ENCODE measurements at places on chromosomes 2 and 18. TPM values are rescaled to one million over a fixed set of nuclear protein-coding genes. Genes with fewer than 3 reads are reported as not detected.

- DNase-seq: no peak
- H3K27ac ChIP-seq: no peak overlapping the region
- no peaks in the 10 kb centered on the region for H3K27me3 ChIP-seq
- H3K36me3 ChIP-seq: no peaks in the 10 kb centered on the region
These were observed 768.3 kb downstream of the RNF144A start for GRCh38 chr2:7685342-7686015.

- H3K27ac ChIP-seq: no peak overlapping the region
- H3K36me3 ChIP-seq: no peaks in the 10 kb centered on the region
- DNase-seq: no peak
- no peaks in the 10 kb centered on the region for H3K4me1 ChIP-seq
These were observed 490.0 kb upstream of the HS6ST1 start for GRCh38 chr2:128808462-128809258.

GRCh38 chr18:50274044-50274442, 7.3 kb downstream of the MBD1 start:
- DNase-seq: no peak
- H3K4me3 ChIP-seq: no peak overlapping the region
- no peaks in the 10 kb centered on the region for H3K27me3 ChIP-seq
- peaks cover 5% of the 10 kb centered on the region for H3K4me1 ChIP-seq
- H3K36me3 ChIP-seq: peaks cover 70% of the 10 kb centered on the region
- no peak overlapping the region for H3K27ac ChIP-seq

GRCh38 chr18:62521593-62521992, 1.2 kb upstream of the ZCCHC2 start:
- no peaks in the 10 kb centered on the region for H3K36me3 ChIP-seq
- no peaks in the 10 kb centered on the region for H3K27me3 ChIP-seq
- H3K4me1 ChIP-seq: no peaks in the 10 kb centered on the region
- no peak overlapping the region for H3K27ac ChIP-seq
- H3K4me3 ChIP-seq: peak overlapping the region; percentile 74

GRCh38 chr2:210862283-210863065, 306.1 kb downstream of the CPS1 start:
- DNase-seq: no peak
- no peak overlapping the region for H3K27ac ChIP-seq
- no peak overlapping the region for H3K4me3 ChIP-seq

GRCh38 chr2:18668221-18668620, 78.9 kb upstream of the NT5C1B start:
- no peaks in the 10 kb centered on the region for H3K36me3 ChIP-seq
- H3K4me1 ChIP-seq: no peaks in the 10 kb centered on the region
- DNase-seq: no peak
- H3K27me3 ChIP-seq: no peaks in the 10 kb centered on the region

DNA sequence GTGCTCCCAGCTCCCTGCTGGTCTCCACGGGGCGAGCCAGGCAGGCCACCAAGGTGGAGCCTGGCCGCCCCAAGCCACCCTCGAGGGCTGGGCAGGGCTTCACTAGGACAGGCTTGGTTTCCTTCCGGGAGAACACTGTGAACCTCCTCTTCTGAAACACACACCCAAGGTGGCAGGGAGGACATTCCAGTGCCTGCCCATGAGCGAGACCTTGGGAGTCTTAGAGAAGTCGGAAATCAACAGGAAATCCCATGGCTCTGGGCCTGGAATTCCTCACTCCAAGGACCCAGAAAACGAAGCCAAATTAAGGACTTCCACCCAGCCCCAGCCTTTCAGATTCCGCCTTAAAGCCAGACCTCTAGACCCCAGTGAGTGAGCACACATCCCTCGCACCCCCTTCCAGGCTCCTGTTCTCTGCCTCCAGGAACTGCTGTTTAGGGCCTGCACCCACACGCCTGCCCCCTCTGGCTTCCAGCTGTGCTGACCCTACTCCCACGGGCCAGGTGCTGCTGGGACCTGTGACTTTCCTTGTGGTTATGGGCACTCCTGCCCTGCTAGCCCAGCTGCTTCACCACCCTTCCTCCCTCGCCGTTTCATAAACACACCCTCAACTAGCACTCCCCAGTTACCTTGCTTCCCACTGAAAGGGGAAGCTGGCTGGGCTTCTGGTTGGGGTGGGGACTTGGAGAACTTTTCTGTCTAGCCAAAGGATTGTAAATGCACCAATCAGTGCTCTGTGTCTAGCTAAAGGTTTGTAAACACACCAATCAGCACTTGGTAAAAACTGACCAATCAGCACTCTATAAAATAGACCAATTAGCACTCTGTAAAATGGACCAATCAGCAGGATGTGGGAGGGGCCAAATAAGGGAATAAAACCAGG, 13.7 kb downstream of the GPR17 start:
- no peak overlapping the region for H3K27ac ChIP-seq
- H3K36me3 ChIP-seq: no peaks in the 10 kb centered on the region
- H3K4me1 ChIP-seq: no peaks in the 10 kb centered on the region
- H3K27me3 ChIP-seq: peaks cover 4% of the 10 kb centered on the region
- no peak overlapping the region for H3K4me3 ChIP-seq

- no peak overlapping the region for H3K4me3 ChIP-seq
- no peak overlapping the region for H3K27ac ChIP-seq
- no peak for DNase-seq
- no peaks in the 10 kb centered on the region for H3K4me1 ChIP-seq
- no peaks in the 10 kb centered on the region for H3K27me3 ChIP-seq
These were observed 21.4 kb upstream of the EML4 start for GRCh38 chr2:42147641-42148274.

GRCh38 chr2:217468042-217468830, 534.6 kb downstream of the TNS1 start:
- H3K27me3 ChIP-seq: no peaks in the 10 kb centered on the region
- H3K36me3 ChIP-seq: no peaks in the 10 kb centered on the region
- no peak overlapping the region for H3K4me3 ChIP-seq
- H3K27ac ChIP-seq: no peak overlapping the region
- DNase-seq: no peak

DNA sequence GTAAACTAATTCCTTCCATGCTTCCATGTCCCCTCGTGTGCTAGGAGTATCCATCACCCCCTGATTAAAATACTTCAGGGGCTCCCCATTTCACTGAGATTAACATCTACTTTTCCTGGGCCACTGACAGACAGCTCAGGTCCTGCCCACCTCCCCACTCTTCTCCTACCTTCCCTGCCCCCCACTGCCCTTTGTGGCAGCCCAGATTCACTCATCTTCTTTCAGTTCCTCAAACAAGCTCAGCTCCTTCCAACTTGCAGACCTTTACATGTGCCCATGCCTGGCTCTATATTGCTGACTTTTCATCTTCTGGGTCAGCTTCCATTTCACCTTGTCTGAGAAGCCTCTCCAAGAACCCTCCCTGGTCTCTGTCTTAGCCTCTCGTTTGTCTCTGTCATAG, 12.0 kb downstream of the RUFY4 start:
- peak; percentile 61 for DNase-seq
- H3K27me3 ChIP-seq: no peaks in the 10 kb centered on the region
- peaks cover 35% of the 10 kb centered on the region for H3K4me1 ChIP-seq

DNA sequence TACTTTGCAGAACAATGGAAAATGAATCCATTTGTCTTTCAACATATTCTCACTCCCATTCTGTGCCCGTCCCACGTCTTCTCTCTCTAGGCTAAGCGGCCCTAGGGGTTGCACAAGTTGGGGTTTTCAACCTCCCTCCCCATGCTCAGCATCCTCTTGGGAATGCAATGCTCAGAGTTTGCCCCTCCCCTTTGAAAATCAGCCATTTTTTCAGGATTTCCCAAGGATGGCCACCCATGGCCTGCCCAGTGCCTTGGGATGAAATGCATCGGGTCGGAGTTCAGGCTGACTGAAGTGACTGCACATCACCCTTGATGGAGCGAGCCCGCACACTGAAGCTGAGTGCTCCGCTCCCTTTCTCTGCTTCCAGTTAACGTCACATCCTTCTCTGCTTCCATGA, 87.9 kb downstream of the TNS1 start:
- DNase-seq: no peak
- H3K4me3 ChIP-seq: no peak overlapping the region
- no peaks in the 10 kb centered on the region for H3K4me1 ChIP-seq
- peaks cover 3% of the 10 kb centered on the region for H3K27me3 ChIP-seq
- H3K36me3 ChIP-seq: no peaks in the 10 kb centered on the region

- no peak overlapping the region for H3K27ac ChIP-seq
- no peaks in the 10 kb centered on the region for H3K27me3 ChIP-seq
- DNase-seq: no peak
- H3K36me3 ChIP-seq: no peaks in the 10 kb centered on the region
These were observed 389.3 kb upstream of the MYT1L start for GRCh38 chr2:2720351-2720750.

- H3K27ac ChIP-seq: no peak overlapping the region
- no peak overlapping the region for H3K4me3 ChIP-seq
- H3K27me3 ChIP-seq: no peaks in the 10 kb centered on the region
- H3K4me1 ChIP-seq: no peaks in the 10 kb centered on the region
These were observed 19.4 kb downstream of the KCNIP3 start for GRCh38 chr2:95316466-95317122.

DNA sequence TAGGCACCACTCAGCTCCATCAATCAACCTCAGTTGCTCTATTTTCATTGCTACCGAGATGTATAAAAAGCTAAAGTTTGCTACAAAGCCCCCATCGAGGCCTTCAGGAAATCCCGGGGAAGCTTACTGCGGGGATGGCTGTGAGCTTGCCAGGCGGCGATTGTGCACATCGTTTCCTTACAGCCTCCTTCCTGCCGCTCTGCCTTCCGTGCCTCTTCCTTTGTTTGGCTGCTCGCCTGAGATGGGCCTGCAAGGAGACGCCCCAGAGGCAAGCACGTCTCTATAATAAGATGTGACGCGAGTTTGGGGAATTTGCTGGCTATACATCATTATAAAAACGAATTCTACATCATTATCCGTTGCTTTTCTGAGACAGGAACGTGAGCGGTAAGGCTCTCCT, 41.6 kb downstream of the DHRS9 start:
- H3K4me1 ChIP-seq: 0 out of 2 replicates have a peak, but pooled peaks cover 4% of the 10 kb centered on the region
- H3K27ac ChIP-seq: no peak overlapping the region
- no peaks in the 10 kb centered on the region for H3K27me3 ChIP-seq
- no peaks in the 10 kb centered on the region for H3K36me3 ChIP-seq

- no peak overlapping the region for H3K4me3 ChIP-seq
- no peak overlapping the region for H3K27ac ChIP-seq
- H3K36me3 ChIP-seq: no peaks in the 10 kb centered on the region
- no peak for DNase-seq
These were observed 65.3 kb downstream of the C18orf63 start for GRCh38 chr18:74380916-74381315.

DNA sequence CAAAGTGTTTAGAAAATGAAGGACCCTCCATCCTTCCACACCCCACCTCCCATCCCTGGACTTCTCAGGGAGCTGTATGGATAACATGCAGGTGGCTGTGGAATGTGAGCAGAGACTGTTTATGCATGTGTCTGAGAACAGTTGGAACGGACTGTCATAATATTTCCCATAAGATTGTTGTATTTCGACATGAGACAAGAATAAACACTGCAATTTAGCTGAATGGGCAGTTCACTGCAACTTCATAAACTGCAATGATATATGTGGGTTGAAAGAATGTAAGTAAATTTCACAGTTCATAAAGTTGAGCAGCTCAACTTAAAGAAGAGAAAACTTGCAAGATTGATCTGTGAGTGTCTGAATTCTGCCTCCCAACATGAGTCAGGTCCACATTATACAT, 74.6 kb downstream of the MEP1B start:
- H3K4me1 ChIP-seq: no peaks in the 10 kb centered on the region
- no peak for DNase-seq
- no peak overlapping the region for H3K27ac ChIP-seq
- no peak overlapping the region for H3K4me3 ChIP-seq
- no peaks in the 10 kb centered on the region for H3K27me3 ChIP-seq

- H3K27me3 ChIP-seq: no peaks in the 10 kb centered on the region
- no peak overlapping the region for H3K4me3 ChIP-seq
- no peak overlapping the region for H3K27ac ChIP-seq
- H3K36me3 ChIP-seq: no peaks in the 10 kb centered on the region
- DNase-seq: no peak
- H3K4me1 ChIP-seq: no peaks in the 10 kb centered on the region
These were observed 213.4 kb downstream of the GPD2 start for GRCh38 chr2:156649596-156649995.

GRCh38 chr2:29207352-29208148, 92.3 kb downstream of the CLIP4 start:
- no peaks in the 10 kb centered on the region for H3K36me3 ChIP-seq
- H3K27me3 ChIP-seq: no peaks in the 10 kb centered on the region
- H3K4me1 ChIP-seq: no peaks in the 10 kb centered on the region
- DNase-seq: no peak
- H3K4me3 ChIP-seq: no peak overlapping the region
- no peak overlapping the region for H3K27ac ChIP-seq

GRCh38 chr2:68594674-68595492, 48.5 kb upstream of the PROKR1 start:
- no peaks in the 10 kb centered on the region for H3K4me1 ChIP-seq
- H3K27ac ChIP-seq: peak overlapping the region; percentile 31
- no peaks in the 10 kb centered on the region for H3K36me3 ChIP-seq
- H3K4me3 ChIP-seq: peak overlapping the region; percentile 38

DNA sequence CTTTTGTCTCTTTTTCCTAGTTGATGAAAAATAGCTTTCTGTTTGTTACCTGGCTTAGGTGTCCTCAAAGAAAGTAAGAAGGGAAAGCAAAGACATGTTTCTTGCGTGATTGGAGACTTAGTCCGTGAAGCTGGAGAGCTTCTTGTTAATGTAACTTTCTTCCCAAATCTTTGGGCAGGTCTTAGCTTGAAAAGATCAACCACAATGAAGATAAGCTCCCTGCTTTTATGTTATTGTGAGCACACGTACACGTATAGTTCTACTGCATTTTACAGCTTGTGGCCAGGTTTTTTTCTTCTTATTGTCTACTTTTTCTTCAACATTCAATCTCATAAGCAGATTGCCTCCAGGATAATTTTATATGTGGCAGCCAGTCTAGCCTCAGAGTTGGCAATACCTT, 99.8 kb downstream of the DIS3L2 start:
- H3K4me1 ChIP-seq: peaks cover 11% of the 10 kb centered on the region
- no peak overlapping the region for H3K4me3 ChIP-seq
- no peak overlapping the region for H3K27ac ChIP-seq
- H3K36me3 ChIP-seq: no peaks in the 10 kb centered on the region

GRCh38 chr2:238574490-238575271, 148.0 kb downstream of the ASB1 start:
- no peak overlapping the region for H3K4me3 ChIP-seq
- DNase-seq: no peak
- no peaks in the 10 kb centered on the region for H3K36me3 ChIP-seq

The SLC30A3 gene
- total RNA-seq: not detected

The GAREM1 gene
- total RNA-seq: 0.05 TPM

The FASTKD1 gene
- 54.6 TPM for total RNA-seq

The PPP1R7 gene
- 84.3 TPM for total RNA-seq

The DSG1 gene
- 3.9 TPM for total RNA-seq

The TFCP2L1 gene
- total RNA-seq: 0.21 TPM

The RNF25 gene
- total RNA-seq: 20.6 TPM

The KCNG2 gene
- not detected for total RNA-seq

The NPPC gene
- total RNA-seq: not detected

All from GM12878 (cell line).